Foreskin keratinocyte (primary cell): ENCODE measurements at places on chromosomes 3 and 15.

DNA sequence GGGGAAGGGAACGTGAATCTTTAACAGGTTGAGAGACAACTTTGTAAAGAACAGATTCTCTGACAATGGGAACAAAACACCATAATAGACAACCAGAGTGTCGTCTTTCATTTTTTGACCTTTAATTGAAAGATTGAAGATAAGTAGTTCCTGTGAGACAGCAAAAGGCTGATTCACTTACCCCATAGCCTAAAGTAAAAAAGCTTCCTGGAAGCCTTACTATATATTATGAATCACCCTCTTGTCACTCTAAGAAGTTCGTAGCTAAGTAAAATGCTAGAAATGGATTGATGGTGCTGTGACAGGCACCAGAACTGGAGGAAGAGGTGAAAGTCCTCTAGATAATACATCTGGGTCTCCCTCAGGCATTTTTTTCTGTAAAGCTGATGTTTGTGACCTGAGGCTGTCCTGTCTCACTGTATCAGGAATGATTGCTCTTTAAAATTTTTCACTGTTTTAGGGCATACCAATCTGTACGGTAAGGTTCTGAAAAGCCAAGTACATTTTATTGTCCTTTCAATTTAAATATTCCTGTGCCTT, 824.6 kb upstream of the SEMA6D start:
- DNase-seq = peak; percentile 33

- no peak for DNase-seq
Measured at GRCh38 chr3:152321955-152322377, 53.2 kb downstream of the MBNL1 start.

DNA sequence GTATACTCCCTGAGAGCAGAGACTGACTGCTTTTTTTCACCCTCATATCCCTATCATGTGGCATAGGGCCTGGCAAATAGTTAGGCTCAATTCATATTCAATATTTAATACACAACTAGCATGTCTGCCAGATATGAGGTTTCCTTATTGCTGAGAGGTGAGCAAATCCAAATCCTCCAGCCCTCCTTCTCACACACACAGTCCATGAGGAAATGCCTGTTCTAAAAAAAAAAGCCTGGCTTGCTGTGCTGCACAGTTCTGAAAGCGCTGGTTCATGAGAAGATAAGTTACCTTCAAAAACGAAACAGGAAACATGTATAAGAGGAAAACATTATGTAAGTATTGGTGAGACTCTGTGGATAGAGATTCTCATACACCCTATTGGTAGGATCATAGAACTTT, 15.5 kb upstream of the ACAP2 start:
- DNase-seq = no peak

- DNase-seq = no peak
Measured at GRCh38 chr3:186060222-186060621, 48.7 kb downstream of the ETV5 start.

GRCh38 chr3:186315581-186316354, 46.3 kb downstream of the DGKG start:
- DNase-seq = no peak

- no peak for DNase-seq
Measured at GRCh38 chr15:90812958-90813265, 55.5 kb upstream of the FURIN start.

DNA sequence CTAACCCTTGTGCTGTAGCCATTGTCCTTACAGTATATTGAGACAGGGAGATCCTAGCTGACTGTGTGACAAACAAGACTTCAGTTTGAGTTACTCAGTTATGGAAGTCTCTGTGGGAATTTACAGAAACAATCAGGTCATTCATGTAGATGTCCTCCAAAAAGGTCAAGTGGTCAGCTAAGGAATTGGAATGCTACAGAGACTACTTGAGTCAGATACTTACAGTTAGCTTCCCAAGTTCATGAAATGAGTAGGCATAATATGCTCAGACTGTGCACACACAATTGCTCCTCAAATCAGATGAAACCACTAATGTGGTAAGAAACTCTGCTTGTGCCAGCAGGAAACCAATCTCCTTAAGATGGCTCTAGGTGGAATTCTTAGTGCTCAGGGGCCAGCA, 985.7 kb downstream of the NSUN3 start:
- DNase-seq = peak; percentile 6

- no peak for DNase-seq
Measured at GRCh38 chr3:50418850-50419249, 59.5 kb upstream of the TMEM115 start.

GRCh38 chr15:82934100-82934880, 18.2 kb downstream of the HOMER2 start:
- DNase-seq = no peak

GRCh38 chr15:45849136-45849535, 214.3 kb downstream of the SQOR start:
- no peak for DNase-seq

DNA sequence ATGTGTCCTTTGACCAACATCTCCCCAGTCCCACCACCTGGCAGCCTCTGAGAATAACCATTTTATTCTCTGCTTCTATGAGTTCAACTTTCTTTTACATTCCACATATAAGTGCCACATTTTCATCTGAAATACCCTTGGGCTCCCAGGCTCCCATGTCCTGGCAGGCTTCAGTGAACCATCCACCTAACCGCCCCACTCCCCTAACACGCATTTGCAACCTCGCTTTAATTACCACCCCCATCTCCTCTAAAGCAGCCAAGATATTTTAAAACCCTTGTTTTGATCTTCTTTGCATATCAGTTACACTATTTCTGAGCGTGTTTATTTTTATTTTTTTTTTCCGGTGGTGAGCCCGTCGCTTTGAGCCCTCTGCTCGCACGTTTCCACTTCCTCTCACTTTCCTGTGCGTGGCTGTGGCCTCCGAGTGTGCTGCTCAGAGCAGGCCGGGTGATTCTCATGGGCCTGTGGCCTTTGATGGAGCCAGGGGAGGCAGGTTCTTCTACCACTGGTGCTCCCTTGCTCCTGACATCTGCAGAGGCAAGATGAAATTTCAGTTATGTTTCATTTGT, 195.4 kb upstream of the LPP start:
- DNase-seq = no peak
